ENCODE measurements at places on chromosomes 5 and 9. TPM values are rescaled to one million over a fixed set of nuclear protein-coding genes. Genes with fewer than 3 reads are reported as not detected.

Gene NR5A1
- 0.51 TPM for total RNA-seq

- DNase-seq, result no peak
Measured at GRCh38 chr5:64188776-64189175, 23.1 kb downstream of the RNF180 start.

GRCh38 chr9:95096381-95096780 is 221.1 kb downstream of the FANCC start:
- no peak for DNase-seq

DNA sequence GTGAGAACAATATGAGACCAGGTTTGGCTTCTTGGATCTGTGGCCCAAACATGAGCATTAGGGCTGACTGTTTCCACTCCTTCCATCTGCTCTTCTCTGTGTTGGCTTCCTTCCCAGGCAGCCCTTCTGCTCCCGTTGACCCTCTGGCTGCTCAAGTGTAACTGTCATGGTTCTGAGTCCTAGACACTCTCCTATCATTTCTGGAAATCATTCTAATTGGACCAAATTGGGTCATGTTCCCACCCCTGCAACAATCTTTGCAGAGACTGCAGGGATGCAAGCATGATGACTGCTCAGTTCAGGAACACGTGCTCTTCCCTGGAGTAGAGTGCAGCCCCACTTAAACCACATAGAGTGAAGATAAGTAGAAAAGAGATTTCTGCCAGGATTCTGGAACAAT is 741.4 kb downstream of the TAF11L14 start:
- no peak for DNase-seq

DNA sequence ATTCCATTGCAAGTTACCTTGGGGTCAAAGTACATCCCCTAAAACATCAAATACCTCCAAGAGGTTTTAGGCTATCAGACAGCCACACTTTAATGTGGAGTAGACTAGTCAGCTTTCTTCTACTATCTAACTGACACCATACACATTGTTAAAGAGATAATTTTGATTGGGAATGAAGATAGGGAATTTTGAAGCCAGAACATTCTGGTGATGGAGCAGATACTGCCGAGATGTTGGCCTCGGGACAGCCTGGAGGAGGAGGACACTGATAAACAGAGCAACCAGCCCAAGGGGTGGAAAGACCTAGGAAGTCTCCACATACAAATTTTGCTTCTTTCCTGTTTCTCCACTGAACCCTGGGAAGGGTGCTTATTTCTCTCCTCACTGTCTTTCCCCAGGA is 14.9 kb downstream of the TJP2 start:
- no peak for DNase-seq

Gene CARTPT
- total RNA-seq, result not detected

GRCh38 chr5:154373729-154374179 is 72.0 kb upstream of the SAP30L start:
- DNase-seq, result no peak

DNA sequence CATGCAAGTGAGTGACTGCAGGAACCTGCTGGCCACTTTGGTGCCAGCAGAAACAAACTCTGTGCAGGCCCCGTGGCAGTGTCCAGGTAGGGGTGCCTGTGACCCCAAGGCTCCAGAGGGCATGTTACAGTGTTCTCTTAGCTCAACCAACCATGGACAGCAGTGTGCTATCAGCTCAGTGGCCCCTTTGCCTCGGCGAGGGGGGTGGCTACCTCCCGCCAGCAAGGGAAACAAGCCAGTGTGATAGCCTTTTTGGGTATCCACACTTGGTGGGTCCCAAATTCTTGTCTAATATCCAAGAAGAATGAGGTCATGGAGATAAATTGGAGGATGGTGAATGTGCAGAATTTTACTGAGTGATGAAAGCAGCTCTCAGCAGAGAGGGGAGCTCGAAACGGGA is 298.6 kb upstream of the SLC30A5 start:
- DNase-seq, result no peak

DNA sequence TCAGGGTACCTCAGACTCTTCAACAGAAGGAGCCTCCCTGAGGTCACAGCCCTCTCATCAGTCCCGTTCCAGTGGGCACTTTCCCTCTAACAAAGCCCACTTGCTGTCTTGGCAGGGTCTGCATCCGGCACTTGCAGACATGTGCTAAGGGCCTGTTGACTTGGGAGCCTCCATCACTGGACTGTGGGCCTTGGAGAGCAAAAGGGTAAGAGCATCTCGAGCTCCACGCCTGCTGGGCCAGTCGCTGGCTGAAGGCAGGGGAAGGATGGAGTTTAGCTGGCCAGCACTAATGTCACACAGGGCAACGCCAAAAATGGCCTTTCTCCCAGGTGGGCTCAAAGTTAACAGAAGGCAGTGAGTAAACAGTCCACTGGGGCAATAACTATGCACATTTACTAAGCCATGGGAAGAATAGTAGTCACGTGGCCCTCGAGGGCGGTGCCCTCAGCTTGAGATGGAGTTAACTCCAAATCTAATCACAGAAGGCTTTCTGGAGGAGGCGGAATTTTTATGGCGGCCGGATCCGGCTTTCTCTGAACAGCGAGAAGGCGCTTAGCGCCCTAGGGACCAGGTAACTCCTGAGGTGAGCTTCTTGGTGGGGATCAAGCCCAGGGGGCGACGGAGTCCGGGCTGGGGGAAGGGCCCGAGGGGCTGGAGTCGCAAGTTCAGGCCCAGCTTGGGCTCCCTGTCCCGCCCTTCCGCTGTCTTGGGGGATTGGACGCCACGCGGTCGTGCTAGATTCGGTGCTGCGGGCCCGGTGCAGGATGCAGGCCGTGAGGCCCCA is 2.0 kb upstream of the NSD1 start:
- no peak for DNase-seq

Gene SHISAL2B
- total RNA-seq, result not detected

- DNase-seq, result no peak
Measured at GRCh38 chr5:98593418-98593817, 180.0 kb upstream of the RGMB start.

DNA sequence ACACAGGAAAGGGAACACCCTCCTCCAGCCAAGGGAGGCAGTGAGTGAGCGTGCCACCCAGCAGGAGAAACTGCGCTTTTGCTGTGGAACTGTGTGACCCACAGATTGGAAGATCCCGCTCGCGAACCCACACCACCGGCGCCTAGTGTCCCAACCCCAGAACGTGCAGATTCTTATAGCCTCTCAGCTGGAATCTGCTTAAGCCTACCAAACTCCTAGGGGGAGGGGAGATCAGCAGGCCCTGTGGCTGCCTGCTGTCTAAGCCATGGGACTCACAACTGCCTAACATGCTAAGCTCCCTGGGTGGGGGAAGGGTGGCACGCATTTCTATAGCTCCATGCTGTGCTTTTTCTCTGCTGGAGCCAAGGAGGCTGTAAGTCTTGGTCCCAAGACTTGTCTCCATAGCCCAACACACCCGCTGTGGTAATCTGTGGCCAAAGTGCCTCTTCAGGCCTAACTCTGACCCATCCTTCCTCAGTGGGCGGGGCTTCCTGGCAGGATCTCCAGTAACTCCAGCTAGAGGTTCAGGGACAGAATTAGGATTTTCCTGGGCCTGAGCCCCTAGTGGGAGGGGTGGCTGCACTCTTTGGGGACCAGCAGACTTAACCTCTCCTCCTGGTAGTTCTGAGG is 485.0 kb downstream of the TAF11L14 start:
- peak; percentile 53 for DNase-seq

GRCh38 chr5:79785983-79786382 is 96.3 kb downstream of the CMYA5 start:
- no peak for DNase-seq

DNA sequence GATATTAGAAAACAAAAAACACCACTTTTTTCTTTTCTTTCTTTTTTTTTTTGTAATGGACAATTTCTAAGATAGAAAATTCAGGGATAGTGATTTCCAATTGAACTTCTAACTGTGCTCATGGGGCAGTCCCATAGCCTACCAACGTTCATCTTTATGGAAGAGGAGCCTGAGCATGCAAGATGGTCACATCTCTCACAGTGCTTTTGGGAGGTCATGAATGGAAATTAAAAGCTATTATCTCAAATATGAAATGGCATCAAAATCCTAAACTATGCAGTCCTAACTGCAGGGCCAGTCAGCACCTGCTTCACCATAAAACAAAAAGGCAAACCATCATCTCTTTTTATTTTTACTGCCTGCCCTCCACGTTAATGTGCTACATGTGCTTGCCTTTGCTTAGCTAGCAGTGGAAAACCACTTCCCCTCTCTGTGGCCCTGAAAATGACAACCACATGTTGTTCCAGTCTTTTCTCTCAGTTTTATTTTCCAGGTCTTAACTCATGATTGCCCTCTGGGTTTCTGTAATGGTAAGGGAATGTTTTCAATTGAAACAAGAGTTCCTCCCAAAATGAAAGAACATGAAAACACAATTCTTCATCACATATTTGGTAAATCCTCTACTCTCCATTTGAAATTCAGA is 16.7 kb downstream of the IFNB1 start:
- DNase-seq, result no peak

DNA sequence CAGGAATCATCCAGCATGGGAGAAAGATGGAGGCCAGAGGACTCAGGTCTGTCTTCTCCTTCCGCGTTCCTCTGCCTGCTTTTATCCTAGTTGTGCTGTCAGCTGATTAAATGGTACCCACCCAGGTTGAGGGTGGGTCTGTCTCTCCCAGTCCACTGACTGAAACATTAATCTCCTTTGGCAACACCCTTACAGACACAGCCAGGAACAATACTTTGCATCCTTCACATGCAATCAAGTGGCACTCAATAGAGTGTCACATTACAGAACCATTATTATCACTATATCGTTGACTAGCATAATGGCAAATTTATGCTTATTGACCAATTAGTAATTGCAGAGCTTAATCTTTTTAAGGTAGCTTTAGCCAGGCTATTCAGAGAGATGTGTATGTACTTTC is 64.8 kb downstream of the UNC13B start:
- DNase-seq, result no peak

Gene SLC9A3
- total RNA-seq, result 7.1 TPM

DNA sequence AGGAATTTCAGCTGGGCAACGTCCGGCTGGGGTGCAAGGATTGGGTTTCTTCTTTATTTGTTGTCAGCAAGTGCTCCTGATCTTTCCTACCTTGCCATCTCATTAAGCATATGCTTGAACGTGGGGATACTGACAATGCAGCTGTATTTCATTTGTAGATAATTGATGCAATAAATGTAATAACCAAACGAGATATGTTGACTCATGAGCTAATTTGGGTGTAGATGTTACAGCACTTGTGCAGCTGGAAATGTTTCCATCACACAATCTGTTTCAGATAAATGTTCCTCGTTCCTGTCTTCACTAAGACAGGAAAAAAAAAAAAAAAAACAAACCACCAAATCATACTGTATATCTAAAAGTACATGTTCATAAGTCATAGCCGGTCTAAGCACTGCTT is 123.8 kb downstream of the DMRT2 start:
- no peak for DNase-seq

DNA sequence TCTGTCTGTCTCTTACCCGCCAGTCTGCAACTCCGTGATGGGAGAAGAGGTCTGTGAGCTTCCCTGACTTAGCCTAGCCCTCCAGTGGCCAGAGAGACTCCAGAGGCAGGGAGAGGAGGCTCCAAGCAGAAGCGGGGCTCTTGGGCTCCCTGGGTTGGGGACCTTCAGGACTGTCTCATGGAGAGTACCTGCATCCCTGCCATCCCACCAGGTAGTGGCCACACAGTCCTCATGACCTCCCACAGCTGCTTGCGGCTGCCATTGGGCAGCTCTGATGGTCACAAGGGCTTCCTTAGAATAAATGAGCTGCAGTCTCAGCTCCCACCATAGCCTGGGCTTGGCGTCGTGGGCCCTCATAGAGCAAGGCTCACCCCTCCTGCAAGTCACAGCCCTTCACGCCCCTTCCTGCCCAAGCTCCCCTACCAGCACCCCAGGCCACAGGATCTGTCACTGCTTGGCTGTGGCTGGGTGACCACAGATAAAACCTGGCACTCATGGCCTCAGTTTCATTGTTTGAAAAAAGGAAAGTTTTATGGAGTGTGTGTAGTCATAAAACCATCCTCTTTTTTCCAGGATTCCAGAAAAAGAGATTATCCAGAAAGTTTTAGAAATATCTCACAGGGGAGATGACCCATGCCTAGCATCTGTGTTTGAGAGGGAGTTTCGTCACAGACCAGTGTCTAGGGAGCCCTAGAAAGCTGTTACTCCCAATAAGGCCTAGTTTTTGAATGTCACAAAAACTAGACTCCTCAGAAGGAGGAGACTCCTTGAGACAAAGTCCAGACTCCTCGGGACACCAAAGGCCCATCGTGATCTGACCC is 48.4 kb downstream of the PPARGC1B start:
- DNase-seq, result no peak

DNA sequence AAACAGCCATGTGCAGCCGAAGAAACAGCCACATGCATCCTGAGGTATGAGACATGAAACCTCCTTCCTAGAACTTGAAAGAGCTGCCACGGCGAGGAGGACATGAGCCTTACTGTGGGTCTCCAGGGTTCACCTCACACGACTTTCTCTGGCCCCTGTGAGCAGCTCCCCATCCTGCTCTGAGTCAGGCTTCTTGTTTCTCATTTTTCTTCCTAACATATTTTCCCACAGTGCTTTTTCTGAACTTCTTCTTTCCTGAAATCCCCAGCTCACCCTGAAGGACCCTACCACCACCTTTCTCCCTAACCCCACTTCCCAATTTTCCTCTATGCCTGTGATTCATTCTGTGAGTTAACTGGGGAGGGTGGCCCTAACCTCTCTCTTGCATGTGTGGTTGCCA is 33.7 kb upstream of the ADRB2 start:
- DNase-seq, result no peak

GRCh38 chr5:18740301-18740700 is 1106.0 kb downstream of the TAF11L14 start:
- no peak for DNase-seq

DNA sequence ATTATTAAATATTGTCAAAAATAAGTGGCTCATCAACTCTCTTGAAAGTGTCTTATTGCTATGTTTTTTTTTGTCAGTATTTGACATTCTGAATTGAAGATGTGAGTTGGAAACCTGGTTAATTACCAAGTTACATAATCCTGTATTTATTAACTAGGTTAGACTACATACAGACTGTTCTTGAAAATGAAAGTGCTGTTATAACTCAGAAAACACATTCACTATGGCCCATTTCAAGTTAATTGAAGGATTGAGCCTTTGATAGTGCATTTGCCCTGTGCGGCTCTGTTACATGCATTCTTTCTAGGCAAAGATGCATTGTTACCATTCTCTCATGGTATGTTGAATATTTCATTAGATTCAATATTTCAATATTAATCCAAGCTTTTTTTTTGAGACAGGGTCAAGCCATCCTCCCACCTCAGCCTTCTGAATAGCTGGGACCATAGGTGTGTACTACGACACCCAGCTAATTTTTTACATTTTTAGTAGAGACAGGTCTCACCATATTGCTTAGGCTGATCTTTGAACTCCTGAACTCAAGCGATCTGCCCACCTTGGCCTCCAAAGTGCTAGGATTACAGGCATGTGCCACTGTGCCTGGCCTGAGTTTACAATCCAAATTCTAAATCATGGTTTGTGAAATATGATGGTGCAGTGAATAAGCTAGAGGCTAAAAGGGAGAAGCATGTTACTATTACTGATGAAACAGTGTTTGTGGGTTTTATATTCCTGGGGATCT is 10.0 kb downstream of the CTNNA1 start:
- no peak for DNase-seq

Gene FLT4
- total RNA-seq, result 2.1 TPM

Data from lower leg skin (tissue), 4 donors.